ENCODE measurements at places on chromosomes 12 and 14.

GRCh38 chr12:19394385-19394784 lies 44.9 kb upstream of the AEBP2 start:
- no peak for DNase-seq

DNA sequence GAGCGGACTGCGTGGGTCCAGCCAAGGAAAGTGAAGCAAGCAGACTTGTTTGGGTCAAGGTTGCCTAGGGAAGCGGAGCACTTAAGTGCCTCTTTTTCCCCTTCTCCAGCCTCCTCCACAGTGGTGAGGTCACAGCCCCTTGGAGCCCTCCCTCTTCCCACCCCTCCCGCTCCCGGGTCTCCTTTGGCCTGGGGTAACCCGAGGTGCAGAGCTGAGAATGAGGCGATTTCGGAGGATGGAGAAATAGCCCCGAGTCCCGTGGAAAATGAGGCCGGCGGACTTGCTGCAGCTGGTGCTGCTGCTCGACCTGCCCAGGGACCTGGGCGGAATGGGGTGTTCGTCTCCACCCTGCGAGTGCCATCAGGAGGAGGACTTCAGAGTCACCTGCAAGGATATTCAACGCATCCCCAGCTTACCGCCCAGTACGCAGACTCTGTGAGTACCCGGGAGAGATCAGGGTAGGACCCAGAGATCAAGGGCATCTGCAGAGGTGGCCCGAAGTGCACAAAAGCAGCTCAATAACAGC lies at the start of gene TSHR:
Gene TSHR (plus strand): TSS at position 206 of the 526 bp plus-strand sequence. CDS start 60 bp downstream, at position 266.
- no peak for DNase-seq

GRCh38 chr14:36807727-36808126 lies 146.1 kb downstream of the PAX9 start:
- no peak for DNase-seq

GRCh38 chr14:48842785-48843184 lies 743.4 kb downstream of the RPS29 start:
- no peak for DNase-seq

- no peak for DNase-seq
Measured at GRCh38 chr14:76086636-76087035, 65.1 kb upstream of the GPATCH2L start.

GRCh38 chr12:10697156-10697555 lies 23.3 kb upstream of the STYK1 start:
- no peak for DNase-seq

DNA sequence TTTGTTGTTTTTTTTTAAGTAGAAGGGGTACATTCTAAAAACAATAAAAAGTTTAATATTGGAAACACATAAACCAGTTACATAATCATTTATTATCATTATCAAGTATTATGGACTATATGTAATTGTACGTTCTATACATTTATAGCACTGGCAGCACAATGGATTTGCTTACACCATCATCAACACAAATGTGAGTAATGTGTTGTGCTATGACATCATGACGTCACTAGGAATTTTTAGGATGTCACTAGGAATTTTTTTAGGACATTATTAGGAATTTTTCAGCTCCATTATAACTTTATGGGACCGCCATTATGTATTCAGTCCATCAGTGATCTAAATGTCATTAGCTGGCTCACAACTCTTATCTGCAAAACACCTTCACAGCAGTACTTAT lies 126.8 kb upstream of the SYT10 start:
- no peak for DNase-seq

DNA sequence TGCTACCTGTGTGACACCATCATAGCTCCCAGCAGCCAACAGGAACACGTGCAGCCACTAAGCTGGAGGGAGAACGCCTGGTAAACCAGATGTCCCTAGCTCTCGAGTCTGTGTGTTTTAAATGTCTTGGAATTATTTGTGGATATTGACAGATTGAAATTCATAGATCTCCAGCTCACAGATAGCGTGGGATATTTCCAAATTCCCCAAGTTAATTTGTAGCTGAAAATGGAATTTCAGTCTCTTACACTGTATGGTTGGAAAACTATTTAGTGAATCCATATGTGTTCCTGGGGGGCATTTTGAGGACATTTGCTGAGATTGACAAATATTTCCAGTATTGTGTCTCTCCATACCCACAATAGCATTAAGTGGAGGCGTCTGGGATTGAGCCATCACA lies 618.6 kb upstream of the TMEM132C start:
- no peak for DNase-seq

- no peak for DNase-seq
Measured at GRCh38 chr14:88750413-88750812, 42.3 kb downstream of the EML5 start.

GRCh38 chr12:14273913-14274311 lies 91.6 kb upstream of the ATF7IP start:
- no peak for DNase-seq

GRCh38 chr14:88303041-88303440 lies 20.0 kb downstream of the KCNK10 start:
- DNase-seq, result no peak

- no peak for DNase-seq
Measured at GRCh38 chr14:55803873-55804553, 224.0 kb downstream of the KTN1 start.

GRCh38 chr12:8687846-8688601 lies 9.8 kb upstream of the RIMKLB start:
- peak; percentile 89 for DNase-seq

DNA sequence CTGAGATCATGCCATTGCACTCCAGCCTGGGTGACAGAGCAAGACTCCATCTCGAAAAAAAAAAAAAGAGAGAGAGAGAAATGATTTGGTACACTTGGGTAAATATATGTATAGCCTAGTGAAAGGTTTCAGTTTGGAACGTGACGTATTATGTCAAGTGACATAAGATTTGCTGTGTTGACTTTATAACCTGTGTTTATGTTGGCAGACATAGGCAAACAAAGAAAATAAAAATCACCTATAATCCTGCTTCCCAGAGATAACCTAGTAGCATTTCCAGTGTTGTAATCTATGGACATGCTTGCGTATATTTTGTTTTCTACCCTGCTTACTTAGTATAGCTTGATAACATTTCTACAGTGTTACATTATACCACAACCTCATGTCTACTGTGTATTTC lies 16.7 kb downstream of the ERG28 start:
- no peak for DNase-seq

DNA sequence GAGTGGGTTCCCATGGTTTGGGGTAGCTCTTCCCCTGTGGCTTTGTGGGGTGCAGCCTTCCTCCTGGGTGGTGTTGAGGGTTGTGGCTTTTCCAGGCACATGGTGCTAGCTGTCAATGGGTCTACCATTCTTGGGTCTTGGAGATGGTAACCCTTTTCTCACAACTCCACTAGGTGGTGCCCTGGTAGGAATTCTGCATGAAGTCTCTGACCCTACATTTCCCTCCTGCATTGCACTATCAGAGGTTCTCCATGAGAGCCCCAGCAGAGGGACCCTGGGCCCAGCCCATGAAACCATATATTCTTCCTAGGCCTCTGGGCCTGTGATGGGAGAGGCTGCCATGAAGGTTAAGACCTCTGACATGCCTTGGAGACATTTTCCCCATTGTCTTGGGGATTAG lies 1093.3 kb downstream of the SLC16A7 start:
- no peak for DNase-seq

DNA sequence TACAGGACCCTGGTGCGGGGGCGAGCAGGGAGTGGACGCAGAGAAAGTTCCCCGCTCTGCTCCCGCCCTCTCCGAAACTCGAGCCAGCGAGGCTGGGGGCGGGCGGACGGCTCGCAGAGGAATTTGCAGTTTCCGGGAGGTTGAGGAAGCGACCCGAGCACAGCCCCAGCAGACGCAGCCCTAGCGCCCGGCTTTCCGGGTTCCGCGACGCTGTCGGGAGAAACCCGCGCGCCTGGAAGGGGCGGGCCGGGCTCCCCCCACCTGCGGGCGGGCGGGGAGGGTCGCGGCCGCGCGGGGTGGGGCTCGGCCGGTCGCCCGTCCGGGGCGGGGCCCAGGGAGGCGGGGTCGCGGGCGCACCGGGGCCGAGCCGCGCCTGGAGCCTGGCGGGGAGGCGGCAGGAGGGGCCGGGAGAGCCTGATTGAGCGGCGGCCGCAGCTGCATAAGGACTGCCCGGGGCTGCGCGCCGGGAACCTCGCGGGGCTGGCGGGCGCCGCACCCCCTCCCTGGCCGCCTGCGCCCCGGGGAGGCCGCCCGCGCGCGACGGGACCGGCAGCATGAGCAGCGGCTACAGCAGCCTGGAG lies at the start of gene RASSF3:
Gene RASSF3 (plus strand): TSS at position 417 of the 581 bp plus-strand sequence. CDS start 138 bp downstream, at position 555.
- peak; percentile 77 for DNase-seq
